ENCODE measurements at places on chromosomes 16 and 17.

- DNase-seq: no peak
These were observed 2.4 kb downstream of the HDAC5 start for GRCh38 chr17:44120851-44121605.

GRCh38 chr17:9035249-9035648 lies 13.9 kb downstream of the NTN1 start:
- DNase-seq: no peak

DNA sequence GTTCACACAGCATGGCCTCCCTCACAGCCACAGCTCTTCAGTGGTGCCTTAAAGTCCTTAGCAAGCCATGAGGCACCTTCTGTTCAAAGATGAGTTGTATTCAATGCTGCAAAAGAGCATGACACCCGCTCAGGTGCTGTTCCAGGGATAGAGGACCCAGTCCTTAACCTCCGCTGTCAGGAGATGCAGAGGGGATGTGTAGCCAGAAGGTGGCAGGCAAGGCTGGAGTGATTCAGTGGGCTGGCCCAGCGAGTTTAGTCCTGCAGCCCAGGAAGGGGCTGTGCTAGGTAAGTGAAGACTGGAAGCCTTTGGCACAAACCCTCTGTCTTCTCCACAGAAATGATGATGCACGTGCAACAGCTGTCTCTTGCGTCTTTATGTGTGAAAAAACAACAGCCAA lies 25.0 kb upstream of the ADAM11 start:
- DNase-seq: no peak

GRCh38 chr17:32192379-32192778 lies 50.1 kb downstream of the RHOT1 start:
- no peak for DNase-seq

- no peak for DNase-seq
These were observed 35.8 kb upstream of the SNN start for GRCh38 chr16:11632455-11632939.

DNA sequence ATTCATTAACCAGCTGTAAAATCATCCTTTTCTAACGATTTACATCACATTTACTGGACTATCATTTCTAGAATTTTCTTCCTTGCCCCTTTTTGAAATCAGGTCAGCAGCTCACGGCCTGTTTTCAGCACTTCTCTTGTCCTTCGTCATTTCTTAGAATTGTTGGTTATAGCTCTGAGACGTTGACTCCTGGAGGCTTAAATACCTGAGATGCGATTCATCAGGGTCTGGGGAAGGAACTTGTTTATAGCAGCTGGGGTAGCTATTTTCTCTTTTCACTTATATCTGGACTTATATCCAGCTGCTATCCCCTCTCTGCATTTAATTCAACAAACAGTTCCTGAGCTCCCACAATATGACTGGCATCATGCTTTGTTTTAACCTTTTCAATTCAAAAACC lies 338.7 kb upstream of the TNRC6C start:
- DNase-seq: no peak

GRCh38 chr16:22174642-22175041 lies 12.3 kb downstream of the SDR42E2 start:
- no peak for DNase-seq

DNA sequence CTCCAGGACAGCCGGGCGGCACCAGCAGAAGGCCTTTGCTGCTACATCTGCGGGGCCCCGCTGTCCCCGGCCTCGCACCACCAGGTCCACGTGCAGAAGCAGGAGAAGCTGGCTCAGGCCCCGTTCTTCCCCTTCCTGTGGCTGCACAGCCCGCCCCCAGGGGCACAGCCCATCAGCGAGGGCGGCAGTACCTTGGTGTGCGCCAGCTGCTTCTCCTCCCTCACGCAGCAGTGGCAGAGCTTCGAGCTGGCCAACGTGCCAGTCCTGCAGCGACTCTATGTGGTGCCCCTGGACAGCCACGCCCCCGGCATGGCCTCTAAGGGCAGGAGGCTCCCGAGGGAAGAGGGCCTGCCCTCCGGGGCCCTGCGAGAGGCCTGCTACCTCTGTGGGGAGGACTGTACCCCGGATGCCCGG lies 58.3 kb upstream of the CIBAR2 start:
- DNase-seq: no peak

DNA sequence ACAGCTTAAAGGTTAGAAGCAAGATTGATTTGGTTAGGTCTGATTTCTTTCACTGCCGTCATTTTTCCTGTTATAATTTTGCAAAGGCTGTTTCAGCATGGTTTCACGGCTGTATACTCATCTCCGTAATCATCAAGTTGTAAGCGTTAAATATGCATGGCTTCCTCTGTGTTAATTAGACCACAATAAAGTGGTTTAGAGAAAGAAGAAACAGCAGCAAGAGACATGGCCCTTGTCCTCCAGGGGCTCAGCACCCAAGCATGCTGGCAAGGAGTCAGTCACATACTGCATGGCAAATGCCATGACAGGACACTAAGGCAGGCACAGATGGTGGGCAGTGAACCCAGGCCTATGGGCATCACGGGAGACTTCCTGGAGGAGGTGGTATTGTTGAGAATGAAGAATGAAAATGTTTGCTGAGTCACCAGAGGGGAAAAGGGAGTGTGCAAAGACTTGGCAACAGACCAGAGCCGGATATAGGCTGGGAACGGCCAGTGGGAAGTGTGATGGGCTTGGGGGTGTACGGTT lies 61.4 kb upstream of the PLCG2 start:
- DNase-seq: no peak

DNA sequence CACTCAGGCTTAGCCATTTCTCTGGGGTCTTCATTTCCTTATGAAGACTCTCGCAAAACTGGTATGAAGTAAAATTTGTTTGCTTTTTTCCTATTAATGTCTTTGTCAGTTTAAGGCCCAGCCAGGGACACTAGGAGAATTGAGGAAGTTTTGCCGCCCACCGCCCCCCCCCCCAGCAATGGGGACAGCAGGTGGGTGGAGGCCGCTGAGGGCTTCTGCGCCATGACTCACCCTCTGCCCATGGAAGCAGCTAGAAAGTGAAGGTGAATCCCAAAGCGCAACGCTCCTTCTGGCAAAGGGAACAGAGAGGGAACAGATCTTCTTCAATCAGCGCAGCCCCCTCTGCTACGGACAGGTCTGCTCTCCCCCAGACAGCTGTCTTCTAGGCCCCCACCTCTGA lies 49.7 kb downstream of the MARF1 start:
- DNase-seq: no peak

Measured in stimulated activated CD8-positive, alpha-beta memory T cell treated with anti-CD3 and anti-CD28 coated beads, Interleukin-15, amount 100 ng/mL, for 4 hours (primary cell).